ENCODE measurements at places on chromosomes 11 and 22.

GRCh38 chr22:47837703-47838102, 1075.3 kb downstream of the TBC1D22A start:
- DNase-seq, result no peak

DNA sequence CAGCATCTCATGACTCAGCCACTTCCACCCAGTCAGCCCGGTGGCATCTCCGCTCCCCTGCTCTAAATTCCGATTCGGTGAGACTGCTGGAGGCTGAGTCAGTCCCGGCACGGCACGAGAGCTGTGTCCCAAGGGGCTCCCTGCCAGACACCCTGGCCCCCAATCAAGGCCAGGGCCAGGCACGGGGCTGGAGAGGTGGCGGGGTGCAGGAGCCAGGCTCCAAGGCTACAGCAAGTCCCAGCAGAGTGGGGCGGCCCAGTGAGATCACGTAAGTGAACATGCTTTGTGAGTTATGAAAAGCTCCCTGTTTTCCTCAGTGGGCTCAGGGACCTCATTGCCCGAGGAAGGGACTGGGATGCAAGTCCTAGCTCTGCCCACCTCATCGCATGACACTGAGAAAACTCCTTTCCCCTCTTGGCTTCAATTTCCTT, 3.0 kb downstream of the C11orf68 start:
- DNase-seq, result no peak

GRCh38 chr11:129190087-129190486, 2.0 kb downstream of the ARHGAP32 start:
- no peak for DNase-seq

DNA sequence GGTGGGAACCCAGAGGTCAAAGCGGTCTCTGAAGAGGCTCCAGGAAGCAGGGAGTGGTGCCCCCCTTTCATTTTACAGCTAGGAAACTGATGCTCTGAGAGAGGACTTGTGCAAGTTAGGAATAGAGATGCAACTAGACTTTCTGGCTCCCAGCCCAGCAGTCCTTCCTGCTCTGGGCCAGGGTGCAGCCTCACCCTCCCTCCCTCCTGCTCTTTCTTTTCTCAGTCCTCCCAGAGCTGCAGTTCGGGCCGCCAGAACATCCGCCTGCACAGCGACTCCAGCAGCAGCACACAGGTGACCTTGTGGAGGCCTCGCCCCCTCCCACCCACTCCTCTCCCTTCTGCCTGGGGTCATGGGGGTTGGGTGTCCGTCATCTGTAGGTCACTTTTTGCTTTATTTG, 51.5 kb downstream of the LHFPL7 start:
- DNase-seq, result no peak

DNA sequence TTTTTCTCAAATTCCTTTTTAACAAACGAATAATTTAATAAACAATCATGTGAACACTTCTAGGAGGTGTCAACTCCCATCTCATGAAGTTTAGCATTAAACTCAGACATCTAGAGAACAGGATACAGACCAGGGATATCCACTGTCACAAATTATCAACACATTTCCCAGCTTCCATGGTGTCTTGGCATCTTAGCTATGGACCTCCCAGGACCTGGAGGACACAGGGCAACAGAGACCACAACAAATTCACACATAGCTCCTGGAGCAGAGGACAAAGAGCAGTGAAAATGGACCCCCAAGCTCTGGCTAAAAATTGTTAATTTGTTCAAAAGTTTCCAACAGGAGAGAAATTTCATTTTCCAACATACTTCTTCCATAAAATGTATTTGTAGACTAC, 102.2 kb downstream of the SGSM3 start:
- DNase-seq, result no peak

- DNase-seq, result no peak
Measured at GRCh38 chr11:84236436-84236835, 950.3 kb upstream of the CCDC90B start.

DNA sequence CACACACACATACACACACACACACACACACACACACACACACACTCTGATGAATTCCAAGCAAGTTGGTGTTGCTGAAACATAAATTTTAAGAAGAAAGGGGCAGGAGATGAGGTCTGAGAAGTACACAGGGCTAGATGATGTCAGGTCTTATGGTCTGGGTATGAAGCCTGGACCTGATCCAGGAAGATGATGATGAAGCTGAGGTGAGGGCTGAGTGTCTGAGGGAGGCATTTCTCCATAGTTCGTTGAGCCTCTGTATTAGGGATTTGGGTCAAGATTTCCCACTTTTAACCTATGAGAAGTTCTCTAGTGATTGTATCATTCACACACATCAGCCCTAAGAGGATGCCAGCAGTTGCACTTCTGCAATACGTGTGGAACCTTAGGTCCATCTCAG, 32.6 kb downstream of the KREMEN1 start:
- DNase-seq, result no peak

DNA sequence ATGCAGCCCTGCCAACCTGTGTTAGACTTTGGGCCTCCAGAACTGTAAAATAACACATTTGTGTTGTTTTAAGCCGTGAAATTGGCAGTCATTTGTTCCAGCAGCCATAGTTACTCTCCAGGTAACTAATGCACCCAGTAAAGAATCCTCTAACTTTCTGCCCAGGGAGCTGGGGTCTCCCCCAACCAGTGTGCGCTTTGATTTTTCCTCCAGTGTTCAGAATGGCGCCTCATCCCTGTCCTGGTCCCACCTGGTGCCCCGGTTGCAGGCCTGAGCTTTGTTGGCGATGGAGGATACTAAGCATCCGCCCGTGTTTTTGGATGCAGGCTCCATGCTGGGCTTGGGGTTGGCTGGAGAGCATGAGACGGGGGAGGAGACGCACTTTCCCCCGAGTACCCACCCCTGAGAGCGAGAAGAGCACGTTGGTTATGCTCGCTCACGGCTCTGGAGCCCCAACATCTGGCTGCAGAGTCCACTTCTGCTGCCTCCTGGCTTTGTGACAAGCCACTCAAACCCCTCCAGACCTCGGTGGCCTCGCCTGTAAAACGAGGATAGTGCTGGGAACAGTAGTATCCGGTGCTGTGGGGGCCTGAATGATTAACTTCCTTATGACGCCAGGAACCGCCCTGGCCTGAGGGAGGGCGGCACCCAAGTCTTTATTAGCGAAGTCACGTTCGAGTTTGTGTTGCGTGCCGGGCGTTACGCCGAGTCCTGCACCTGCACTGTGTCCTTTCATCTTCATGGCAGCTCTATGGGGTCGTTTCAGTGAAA, 25.8 kb downstream of the MRGPRD start:
- DNase-seq, result no peak

DNA sequence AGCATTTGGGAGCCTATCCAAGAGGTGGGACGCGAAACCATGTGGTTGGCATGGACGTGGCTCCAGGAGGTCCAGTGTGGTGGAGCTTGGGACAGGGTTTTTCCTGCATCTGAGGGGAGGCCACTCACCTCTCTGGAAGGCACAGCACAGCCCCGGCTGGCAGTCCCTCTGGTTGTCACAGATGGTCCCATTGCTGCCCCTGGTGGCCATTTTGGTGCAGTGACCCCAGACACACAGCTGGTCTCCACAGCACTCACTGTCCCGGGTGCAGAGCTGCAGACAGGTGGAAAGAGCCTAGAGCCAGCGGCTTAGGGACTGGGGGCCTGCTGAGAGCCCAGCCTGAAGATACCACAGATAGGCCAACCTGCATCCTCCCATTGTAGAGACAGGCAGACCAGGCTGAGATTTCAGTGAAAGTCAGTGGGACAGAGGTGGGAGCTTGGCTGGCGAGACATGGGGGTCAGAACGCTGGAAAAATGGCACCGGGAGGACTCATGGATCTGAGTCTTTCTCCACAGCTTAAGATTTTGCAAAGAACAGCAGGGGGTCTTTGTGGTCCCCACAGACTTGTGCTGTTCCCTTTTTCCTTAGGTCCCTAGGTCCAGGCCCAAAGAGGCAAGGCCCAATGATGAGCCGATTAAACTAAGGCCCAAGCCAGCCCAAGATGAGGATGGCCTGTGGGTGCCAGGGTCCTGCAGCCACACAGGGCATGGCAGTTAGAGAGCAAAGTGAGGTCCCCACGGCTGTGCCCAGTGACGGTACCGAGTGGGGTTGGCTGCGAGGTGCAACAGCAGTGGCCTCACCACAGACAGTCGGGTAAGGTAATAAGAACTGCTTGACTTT, 41.4 kb downstream of the DKK3 start:
- DNase-seq, result no peak

DNA sequence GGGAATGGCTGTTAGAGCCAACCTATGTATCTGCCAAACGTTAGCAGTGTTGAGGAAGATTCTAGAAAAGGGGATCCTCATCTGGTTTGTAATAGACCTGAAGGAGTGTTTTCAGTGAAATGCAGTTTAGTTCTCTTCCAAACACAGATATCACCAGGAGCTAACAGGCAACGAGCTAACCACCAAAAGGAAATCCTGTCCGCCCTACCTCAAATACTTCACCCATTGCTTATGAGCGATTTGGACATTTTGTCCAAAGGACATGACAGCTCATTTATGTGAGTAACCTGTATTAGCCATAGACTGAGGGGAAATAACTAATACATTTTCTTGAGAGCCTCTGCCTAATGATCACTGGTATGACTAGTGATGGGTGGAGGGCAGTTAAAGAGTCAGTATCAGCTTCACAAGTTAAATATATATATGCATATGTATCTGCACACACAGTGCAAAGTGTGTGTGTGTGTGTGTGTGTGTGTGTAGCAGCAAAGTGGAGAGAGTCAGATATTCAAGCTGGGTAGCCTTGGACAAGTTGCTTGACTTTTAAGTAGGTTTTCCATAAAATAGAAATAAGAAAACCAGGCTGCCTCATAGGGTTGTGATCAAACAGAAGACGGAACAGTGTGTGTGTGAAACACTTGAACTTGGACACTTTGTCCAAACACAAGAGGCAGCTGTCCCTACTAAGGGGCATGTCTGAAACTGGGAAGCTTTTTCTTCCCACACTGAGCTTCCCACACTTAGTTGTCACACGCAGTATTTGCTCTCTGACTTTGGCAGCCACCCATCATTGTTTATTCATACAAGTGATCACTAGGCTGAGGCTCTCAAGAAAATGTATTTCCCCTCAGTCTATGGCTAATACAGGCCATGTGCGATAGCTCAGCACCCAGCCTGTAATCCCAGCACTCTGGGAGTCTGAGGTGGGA, 940 bp upstream of the C11orf91 start:
- DNase-seq, result no peak

GRCh38 chr11:72307439-72307838, 63.5 kb upstream of the PHOX2A start:
- DNase-seq, result no peak

DNA sequence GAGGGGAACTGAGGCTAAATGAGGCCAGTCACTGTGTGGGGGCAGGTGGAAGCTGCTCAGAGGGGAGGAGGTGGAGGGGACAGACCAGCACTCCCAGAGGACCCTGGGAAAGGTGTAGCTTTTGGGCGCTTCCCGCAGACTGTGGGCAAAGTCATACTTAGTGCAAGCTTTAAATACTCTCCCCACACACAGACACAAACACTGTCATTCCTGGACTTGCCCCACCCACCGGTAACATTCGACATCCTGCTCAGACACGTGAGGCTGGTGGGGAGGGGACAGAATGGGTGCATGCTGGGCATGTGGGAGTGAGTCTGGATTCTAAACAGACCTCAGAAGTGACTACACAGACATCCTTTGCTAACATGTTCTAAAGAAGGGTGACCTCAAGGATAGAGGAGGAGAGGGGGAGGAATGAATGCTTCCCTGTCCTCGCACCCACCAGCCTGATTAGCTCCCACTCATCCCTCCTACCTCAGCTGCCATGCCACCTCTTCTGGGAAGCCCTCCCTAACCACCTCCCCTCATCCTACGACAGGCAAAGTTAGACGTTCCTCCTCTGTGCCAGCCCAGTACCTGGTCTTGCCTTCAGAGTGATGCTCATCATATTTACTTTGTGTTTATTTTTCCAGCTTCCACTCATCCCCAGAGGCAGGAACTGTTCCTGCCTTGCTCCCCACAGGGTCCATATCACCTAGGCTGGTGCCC, 22.2 kb downstream of the TSKU start:
- no peak for DNase-seq

- DNase-seq, result no peak
Measured at GRCh38 chr11:126312961-126313360, 9.1 kb downstream of the DCPS start.

GRCh38 chr11:22670830-22671229, 4.4 kb downstream of the GAS2 start:
- no peak for DNase-seq

GRCh38 chr11:116145187-116145865, 627.5 kb downstream of the BUD13 start:
- DNase-seq, result no peak

- no peak for DNase-seq
Measured at GRCh38 chr11:116840224-116840745, 2.9 kb upstream of the APOA1 start.

- no peak for DNase-seq
Measured at GRCh38 chr11:13251966-13252365, 25.6 kb upstream of the BMAL1 start.

DNA sequence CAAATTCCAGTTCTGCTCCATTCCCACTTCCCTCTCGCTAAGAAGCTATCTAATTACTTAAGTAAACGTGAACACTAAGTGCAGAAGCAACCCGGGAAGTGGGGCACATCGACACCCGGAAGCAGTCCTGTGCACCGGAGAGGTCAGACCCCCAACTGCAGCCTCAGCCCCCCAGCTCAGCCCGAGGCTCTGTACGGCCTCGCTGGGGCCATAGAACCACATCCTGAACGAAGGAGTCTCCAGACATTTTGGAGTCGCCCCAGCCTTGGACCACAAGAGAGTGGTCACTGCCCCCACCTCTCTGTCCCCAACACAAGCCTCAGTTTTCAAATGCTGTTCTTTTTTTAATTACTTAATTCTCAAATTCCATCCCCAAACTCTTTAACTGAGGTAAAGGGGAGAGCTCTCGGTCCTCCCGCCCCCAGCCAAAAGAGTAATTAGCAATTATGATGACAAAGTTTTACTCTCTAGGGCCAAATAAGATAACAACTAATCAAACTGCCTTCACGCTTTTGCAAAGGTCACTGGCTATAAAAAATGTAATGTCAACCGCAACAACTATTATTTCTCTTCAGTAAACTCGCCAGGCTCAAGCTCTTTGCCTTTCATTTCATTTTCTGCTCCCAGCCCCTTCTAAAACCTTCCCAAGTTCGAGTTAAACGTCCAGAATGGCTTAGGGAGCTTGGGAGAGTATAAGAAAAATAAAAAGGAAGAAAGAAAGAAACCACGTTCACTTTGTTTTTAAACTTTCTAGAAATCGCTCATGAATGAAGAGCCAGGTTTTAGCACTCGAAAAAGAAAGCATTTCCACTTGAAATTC, 2.2 kb downstream of the PAX6 start:
- DNase-seq, result no peak

- no peak for DNase-seq
Measured at GRCh38 chr11:63762654-63763495, 5.7 kb downstream of the ZFTA start.

DNA sequence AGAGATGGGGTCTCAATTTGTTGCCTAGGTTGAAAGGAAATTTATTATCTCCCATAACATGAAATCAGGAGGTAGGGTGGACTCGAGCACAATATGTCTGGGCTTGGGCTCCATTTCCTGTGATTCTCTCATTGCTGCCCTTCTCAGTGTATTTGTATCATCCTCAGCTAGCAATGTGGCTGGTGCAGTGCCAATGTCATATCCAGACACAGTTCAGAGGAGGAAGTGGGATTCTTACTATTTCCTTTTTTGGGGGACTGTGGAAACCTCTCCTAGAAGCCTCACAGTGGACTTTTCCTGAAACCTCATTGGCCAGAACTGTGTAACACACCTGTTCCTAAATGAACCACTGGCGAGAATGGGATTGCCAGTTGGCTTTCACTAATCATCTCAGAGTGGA, 21.0 kb upstream of the SWAP70 start:
- no peak for DNase-seq

- no peak for DNase-seq
Measured at GRCh38 chr22:32444068-32444467, 20.2 kb downstream of the BPIFC start.

All from right renal cortex interstitium (tissue), 3 donors.